MM.1S (cell line): ENCODE measurements at places on chromosomes 6 and 20.

- no peak for DNase-seq
These were observed 173.6 kb downstream of the TAF4 start for GRCh38 chr20:61891916-61892649.

DNA sequence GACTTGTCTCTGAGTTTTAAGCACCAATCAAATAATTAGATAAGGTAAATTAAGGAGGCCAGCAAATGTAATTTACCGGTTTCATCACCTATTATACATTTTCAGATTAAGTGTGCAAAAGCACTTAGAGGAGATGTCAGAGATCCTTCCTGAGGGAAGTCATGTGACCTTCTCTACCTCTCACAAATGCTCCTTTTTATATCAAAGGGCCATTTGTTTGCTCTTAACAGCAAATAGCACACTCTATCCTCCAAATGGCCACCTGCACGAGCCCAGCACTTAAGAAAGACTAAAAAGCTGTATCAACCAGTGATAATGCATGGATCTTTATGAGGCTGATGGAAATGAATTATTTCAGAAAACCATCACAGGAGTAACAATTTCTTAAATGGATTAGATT lies 149.4 kb downstream of the ELOVL4 start:
- DNase-seq = no peak

GRCh38 chr20:31833130-31833930 lies 12.1 kb downstream of the FOXS1 start:
- DNase-seq = peak; percentile 47

DNA sequence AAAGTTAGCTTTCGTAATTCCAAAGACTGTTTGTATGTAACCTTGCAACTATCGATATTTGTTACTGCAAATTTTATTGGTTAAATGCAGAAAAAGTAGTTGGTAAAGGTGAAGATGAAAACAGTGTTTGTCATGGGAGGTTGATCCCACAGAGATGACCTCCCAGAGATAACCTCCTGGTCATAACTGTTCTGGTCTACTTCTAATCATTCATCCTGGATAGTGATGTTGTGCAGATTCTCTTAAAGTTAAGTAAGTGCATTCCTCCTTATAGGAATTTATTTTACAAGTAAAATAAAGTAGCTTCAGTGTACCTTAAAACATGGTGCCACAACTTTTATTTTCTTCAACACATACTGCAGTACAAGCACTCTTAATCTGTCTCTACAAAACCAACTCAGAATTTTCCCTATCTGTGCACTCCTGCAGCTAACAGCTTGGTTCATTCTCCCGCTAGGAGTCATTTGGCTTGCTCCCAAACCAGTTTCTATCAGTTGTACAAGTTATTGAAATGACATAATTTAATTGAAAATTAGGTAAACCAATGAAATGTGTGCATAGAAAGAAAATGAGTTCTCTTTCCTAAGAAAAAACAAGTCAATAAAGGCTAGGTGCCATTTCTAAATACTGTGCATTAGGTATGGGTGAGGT lies 19.2 kb downstream of the METTL24 start:
- no peak for DNase-seq

DNA sequence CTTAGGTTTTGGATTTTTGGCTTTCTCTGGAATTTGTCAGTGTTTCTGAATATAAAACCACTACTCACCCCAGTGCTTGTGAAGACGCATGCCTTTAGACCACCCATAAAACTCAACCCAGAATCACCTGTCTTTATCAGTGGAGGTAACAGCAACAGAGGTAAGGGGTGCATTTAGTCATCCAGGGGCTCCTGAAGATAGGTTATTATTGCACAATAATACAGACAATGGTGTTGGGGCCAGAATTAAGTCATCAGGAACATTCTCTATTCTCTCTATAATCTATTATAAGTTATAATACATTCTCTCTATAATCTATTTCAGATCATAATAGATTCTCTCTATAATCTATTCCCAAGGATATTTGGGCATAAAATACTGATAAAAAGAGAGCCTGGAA lies 100.2 kb upstream of the KCNQ5 start:
- no peak for DNase-seq

DNA sequence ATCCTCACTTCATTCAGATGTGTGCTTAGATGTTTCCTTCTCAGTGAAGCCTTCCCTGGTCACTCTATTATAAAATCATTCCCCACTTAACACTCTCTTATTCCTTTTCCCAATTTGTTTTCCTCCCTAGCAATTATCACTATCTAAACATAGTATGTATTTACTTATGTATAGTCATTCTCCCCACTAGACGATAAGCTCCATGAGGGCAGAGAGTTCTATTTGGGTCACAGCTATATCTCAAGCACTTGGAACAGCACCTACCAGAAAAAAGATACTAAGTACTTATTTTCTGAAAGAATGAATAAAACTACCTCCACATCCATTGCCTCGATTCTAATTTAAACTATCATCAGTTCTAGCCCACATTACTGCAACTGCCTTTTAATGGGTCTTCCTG lies 36.5 kb downstream of the USP49 start:
- DNase-seq = no peak

DNA sequence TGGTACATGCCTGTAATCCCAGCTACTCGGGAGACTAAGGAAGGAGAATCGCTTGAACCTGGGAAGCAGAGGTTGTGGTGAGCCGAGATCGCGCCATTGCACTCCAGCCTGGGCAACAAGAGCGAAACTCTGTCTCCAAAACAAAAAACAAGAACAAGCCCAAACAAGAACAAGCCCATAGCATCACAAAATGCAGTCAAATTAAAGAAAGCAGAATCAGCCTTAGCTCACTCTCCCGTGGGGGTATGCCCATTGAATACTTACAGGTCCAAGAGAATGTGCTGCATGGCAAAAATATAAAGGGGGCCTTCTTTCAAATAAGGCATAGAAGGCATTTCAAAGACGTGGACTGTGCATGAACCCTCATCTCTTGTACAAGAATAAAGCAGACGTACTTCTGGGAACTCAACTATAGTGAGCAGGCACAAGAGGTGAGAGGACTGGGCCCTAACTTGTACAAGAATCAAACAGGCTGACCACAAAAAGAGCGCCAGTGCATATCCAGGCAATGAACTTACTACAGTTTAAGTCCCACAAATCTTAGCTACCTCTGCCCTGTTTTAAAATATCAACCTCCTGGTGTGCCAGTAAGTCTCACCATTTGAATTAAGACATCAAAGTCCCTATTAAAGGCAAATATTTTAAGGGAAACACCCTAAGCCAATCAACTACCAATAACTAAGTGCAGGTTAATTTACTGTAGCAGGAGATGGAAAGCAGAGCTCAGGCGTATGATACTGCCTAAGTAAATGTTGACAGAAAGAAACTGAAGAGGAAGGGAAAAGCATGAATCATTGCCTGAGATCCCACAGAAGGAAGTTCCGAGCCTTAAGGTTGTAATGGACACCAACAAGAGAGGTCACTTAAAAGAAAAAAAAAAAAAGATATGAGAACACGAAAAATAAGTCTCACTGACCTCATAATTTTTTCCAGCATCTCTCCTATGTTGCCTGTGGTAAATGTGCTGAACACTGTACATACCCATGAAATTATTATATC lies 37.4 kb downstream of the TOMM6 start:
- no peak for DNase-seq

- no peak for DNase-seq
These were observed 25.3 kb downstream of the RBCK1 start for GRCh38 chr20:433300-433975.

DNA sequence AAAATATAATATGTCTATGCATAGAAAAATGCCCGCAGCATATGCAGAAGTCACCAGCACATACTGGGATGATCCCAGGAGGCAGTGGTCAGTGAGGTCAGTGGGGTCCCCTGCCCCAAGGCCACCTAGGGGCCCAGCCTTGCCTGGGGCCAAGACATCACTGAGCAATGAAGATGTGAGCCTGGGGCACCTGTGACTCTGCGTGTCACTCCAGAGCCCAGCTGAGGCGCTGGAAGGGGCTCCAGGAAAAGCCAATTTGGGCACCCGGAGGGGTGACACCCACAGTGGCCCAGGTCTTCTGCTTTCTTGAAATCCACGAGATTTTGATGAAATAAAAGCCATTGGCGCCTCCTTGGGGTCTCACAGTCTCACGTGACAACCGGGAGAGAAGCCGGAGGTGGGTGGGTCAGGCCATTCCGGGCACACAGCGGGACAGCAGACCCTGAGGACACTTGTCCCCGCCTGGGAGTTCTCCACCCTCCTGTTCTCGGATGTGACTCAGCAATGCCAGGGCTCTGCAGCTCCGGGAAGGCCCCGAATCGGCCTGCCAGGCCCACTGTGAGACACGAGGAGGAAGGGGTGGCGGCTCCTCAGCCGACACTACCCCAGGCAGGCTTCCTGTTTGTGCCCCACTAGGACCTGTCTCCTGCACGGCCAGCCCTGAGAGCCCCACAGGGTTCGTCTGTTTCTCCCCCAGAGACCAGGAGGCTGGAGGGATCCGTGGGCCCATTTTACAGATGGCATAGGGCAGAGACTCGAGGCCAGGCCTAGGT lies 24.4 kb upstream of the SLCO4A1 start:
- DNase-seq = no peak

GRCh38 chr6:138025528-138025978 lies 81.7 kb downstream of the PERP start:
- no peak for DNase-seq

- no peak for DNase-seq
These were observed 9.6 kb downstream of the CLDN20 start for GRCh38 chr6:155273431-155273830.

GRCh38 chr6:55636406-55637102 lies 57.6 kb upstream of the HMGCLL1 start:
- no peak for DNase-seq

DNA sequence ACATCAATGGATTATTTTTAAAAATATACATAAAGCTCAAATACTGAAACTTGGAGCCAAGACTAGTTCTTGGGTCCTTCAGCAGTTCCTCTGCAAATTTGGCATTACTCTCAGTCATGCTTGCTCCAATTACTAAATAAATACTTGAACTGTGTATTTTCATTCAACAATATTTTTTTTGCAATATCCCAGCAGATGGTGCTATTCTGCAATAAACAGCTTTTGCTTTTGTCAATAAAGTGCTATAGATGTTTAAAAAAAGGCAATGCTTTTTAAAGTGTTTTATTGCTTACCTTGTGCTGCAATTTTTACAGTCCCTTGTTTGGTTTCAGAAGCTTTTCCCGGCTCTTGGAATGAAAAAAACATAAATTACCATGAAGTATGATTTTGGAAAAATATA lies 243.4 kb downstream of the TRDN start:
- DNase-seq = peak; percentile 55

- DNase-seq = no peak
These were observed 42.3 kb upstream of the NAA20 start for GRCh38 chr20:19974630-19975435.

DNA sequence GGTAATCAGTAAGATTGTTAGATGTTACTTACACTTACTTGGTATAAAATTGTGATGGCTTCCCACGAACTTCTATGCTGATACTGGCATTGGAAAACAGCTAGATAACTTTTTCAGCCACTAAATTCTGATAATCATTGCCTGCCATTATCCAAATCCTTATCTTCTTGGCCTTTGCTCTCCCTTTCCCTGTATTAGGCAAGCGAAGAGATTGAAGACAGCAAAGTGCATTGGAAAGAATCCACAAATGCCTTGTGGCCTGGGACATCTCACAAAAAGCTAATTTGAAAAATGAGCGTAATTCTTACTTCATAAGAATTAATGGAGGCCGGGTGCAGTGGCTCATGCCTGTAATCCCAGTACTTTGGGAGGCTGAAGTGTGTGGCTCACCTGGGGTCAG lies 79.5 kb upstream of the MARCKS start:
- DNase-seq = no peak

DNA sequence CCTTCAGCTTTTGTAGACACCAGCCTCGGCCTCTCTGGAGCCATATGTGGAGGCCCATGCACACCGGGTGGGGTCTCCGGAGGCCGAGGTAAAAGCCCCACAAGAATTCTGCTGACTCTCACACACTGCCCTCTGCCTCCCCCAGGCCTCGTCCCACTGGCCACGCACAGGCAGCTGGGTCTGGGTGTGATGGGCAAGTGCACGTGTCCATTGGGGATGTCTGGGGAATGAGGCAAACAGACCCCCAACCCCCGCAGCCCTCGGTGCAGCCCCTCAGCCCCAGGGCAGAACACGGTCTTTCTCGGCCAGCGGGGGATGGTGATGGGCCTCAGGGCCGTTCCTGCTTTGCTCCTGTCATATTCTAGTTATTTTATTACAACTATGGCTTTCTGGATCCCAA lies 44.0 kb upstream of the GATA5 start:
- no peak for DNase-seq

DNA sequence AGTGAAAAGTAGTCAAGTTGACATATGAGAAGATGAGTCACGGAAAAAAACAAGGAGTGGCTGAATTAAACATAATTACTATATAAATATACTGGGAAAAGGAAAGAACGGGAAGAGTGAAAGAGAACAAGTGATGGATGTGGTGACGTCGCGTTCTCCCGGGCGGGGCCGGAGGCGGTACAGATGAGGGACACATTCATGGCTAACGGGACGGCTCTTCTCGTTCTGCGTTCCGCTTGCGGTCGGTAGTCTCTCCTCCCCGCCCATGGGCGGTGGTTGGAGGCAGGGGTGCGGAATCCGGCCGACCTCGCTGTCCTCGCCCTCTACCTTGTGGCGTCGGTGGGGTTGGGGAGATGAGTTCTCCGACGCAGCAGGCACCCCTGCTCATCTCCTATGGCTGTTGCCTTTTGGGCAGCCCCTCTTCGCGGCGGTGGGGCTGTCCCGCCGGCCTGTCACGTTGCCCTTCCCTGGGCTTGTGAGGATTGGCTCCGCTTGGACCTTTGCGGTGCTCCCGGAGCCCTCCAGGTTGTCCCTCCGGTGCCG lies 22.5 kb downstream of the HLA-G start:
- no peak for DNase-seq

GRCh38 chr20:48039514-48039913 lies 254.2 kb upstream of the SULF2 start:
- no peak for DNase-seq

DNA sequence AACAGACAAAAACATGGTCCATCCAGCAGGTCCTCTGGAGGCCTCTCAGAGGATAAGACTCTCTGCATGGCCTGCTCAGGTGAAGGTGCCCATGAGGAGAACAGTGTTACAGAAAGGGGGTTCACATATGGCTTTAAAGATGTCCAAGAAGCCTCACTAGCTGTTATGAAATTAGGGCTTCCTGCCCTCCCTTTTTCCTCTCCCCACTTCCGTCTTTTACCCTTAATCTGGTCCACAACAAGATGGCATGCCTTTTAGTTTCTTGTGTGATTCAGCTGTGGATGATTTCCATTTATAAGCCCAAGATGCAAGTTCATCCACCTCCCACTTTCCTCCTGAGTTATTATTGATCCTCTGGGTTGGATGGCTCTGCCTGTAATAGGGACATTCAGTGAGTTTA lies 14.0 kb downstream of the GCNT2 start:
- DNase-seq = no peak
